ENCODE measurements at places on chromosomes 2 and 18. TPM values are rescaled to one million over a fixed set of nuclear protein-coding genes. Genes with fewer than 3 reads are reported as not detected.

- no peaks in the 10 kb centered on the region for H3K36me3 ChIP-seq
- H3K27me3 ChIP-seq, result peaks cover 91% of the 10 kb centered on the region
- no peak overlapping the region for H3K27ac ChIP-seq
- H3K4me3 ChIP-seq, result no peak overlapping the region
- no peaks in the 10 kb centered on the region for H3K4me1 ChIP-seq
Observed at GRCh38 chr18:47247036-47247415, 4.4 kb downstream of the SKOR2 start.

DNA sequence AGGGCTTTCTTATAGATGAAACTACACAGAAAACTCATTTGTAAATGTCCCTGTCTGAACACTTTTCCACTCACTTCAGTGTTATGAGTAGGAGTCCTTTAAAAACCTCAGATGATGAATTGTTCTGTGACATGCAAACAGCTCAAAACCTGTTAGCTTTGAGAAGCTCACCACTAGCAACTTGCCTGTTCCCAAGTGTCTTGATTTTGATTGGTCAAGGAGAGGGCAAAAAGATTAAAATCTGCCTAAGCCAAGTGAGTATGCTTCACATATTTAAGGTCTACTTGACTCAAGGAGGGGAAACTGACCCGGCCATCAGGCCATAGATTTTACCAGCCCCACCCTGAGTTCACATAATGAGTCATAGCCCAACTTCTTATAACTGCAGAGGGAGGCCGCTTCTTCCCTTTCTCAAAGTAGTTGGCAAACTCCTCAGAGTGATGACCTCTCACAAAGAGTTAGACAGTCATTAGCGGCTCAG is 45.2 kb upstream of the MEIS1 start:
- no peaks in the 10 kb centered on the region for H3K36me3 ChIP-seq
- H3K27ac ChIP-seq, result no peak overlapping the region
- DNase-seq, result no peak
- H3K4me1 ChIP-seq, result no peaks in the 10 kb centered on the region

DNA sequence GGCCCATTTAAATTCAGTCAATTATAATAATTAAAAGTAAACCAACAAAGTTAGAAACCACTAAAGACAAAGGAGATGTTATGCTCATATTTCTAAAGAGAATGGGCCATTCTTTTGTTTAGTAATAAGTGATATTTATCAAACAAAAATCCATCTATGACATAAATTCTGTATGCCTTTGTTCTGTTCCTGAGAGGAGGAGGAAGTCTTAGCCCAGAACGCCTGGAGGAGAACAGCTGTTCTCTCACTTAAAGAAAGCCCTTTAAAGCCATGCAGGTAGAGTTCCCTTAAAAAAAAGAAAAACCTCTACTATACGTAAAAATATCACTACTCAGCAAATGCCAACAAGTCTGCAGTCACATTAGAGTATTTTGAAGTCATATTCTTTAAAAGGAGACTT is 15.5 kb downstream of the LAMA1 start:
- H3K4me3 ChIP-seq, result no peak overlapping the region
- H3K36me3 ChIP-seq, result no peaks in the 10 kb centered on the region
- H3K27me3 ChIP-seq, result no peaks in the 10 kb centered on the region
- DNase-seq, result no peak
- H3K4me1 ChIP-seq, result no peaks in the 10 kb centered on the region

DNA sequence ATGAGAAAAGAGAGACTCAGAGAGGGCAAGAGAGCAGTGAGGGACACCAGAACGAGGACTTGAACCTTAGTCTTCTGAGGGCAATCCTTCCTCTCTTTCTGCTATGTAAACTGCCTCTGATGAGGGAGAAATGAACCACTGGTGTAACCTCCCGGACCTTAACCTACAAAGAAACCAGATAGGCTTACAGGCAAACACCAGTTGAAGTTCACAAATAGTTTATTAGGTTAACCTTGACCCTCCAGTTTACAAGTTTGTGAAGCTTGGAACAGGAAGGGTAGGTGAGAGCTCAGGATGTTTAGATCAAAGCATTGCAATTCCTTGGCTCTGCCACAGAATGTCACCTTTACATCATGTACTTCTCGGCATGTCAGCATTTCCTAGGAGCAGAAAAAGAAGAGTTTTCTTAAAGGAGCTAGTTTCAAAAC is 486.4 kb upstream of the SPRED2 start:
- H3K4me3 ChIP-seq, result no peak overlapping the region
- no peaks in the 10 kb centered on the region for H3K36me3 ChIP-seq
- H3K27ac ChIP-seq, result no peak overlapping the region
- H3K4me1 ChIP-seq, result no peaks in the 10 kb centered on the region

DNA sequence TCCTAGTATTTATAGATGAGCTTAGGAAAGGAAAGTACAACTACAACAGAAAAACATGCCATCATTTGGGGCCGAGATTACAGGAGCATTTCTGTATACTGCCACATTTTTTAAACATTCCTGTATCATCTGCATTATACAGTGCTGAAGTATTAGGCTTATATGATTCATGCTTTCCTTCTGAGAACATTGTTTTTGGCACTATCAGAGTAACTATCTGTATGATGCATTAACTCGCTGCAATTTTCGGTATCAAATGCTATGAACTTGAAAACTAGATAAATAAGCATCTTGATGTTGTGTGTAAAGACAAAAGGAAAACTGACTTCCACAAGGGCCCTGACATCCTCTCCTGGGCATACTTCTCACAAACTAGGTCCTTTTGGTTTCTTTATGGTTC is 102.0 kb downstream of the RIT2 start:
- H3K27me3 ChIP-seq, result 0 out of 2 replicates have a peak, but pooled peaks cover 3% of the 10 kb centered on the region
- H3K36me3 ChIP-seq, result no peaks in the 10 kb centered on the region
- no peak for DNase-seq
- H3K4me1 ChIP-seq, result no peaks in the 10 kb centered on the region
- no peak overlapping the region for H3K4me3 ChIP-seq
- no peak overlapping the region for H3K27ac ChIP-seq

GRCh38 chr18:46406539-46406932 is 250.5 kb downstream of the LOXHD1 start:
- no peak for DNase-seq
- H3K27ac ChIP-seq, result peak overlapping the region; percentile 57
- H3K4me3 ChIP-seq, result no peak overlapping the region
- no peaks in the 10 kb centered on the region for H3K27me3 ChIP-seq
- H3K4me1 ChIP-seq, result peaks cover 63% of the 10 kb centered on the region
- no peaks in the 10 kb centered on the region for H3K36me3 ChIP-seq

DNA sequence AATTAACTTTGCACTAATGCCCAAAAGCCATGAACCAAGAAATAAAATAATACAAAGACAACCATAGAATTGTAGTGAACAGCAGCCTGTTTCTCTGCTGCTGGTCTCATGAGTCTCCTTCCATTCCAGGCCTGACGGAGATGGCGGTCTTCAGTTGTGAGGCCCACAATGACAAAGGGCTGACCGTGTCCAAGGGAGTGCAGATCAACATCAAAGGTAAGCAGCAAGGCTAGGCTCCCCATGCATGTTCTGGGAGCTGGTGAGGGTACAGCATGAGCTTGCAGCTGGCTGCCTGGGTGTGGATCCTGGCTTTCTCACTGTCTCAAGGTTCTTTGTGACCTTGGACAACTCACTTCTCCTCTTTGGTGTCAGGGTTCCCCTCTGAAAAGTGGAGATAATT is 66.7 kb downstream of the MERTK start:
- H3K36me3 ChIP-seq, result no peaks in the 10 kb centered on the region
- DNase-seq, result no peak
- no peak overlapping the region for H3K27ac ChIP-seq
- no peak overlapping the region for H3K4me3 ChIP-seq
- no peaks in the 10 kb centered on the region for H3K4me1 ChIP-seq
- H3K27me3 ChIP-seq, result peaks cover 13% of the 10 kb centered on the region

DNA sequence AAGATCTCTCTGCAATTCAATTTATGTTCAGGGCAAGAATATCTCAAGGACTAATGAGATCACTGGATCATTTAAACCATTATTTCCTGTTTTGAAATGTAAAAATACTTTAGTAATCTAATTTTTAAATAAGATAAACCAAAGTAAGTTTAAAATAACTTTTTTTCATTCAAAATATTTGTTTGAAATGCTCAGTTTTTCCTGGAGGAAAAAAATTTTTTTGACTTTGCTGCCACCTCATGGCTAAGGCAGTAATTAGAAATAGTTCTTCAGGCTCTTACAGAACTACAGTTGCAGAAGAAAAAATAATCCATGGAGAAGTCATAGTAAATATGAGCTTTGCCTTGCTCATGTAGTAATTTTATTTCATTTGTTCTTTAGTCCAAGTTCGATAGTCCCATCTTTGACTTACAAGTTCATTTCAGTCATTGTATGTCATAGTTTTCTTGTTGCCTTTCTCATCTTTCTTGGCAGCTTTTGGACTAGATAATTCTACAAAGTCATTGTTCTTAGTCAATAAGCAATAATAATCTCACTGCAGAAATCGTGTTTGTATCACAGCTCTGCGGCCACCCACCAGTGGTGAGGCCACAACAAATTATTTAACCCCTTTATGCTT is 127.4 kb downstream of the DPP4 start:
- H3K27me3 ChIP-seq, result no peaks in the 10 kb centered on the region
- no peaks in the 10 kb centered on the region for H3K36me3 ChIP-seq
- no peaks in the 10 kb centered on the region for H3K4me1 ChIP-seq
- no peak for DNase-seq

Gene REG1B
- total RNA-seq, result not detected

Gene AKAIN1
- total RNA-seq, result not detected

Measured in SJSA1 (cell line).